ENCODE measurements at places on chromosomes 2 and 18.

- DNase-seq, result no peak
Observed at GRCh38 chr2:191831410-191831994, 15.4 kb downstream of the CAVIN2 start.

DNA sequence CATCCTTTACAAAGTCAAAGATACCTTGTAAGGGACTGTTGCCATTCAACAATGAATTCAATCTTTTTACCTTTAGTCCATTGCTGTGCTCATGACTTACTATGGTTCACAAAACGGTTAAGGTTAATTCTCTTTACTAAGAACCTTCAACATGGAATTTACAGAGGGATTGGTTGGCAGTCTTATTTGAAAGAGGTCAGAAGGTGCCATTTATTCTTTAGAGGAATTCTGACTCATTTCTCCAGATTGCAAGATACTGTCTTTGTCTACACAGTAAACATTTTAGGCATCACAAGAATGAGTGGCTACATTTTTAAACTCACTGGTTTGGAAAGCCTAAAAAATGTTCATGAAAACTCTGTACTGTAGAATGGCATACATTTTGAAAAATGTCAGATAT is 17.4 kb downstream of the KCNH7 start:
- no peak for DNase-seq

DNA sequence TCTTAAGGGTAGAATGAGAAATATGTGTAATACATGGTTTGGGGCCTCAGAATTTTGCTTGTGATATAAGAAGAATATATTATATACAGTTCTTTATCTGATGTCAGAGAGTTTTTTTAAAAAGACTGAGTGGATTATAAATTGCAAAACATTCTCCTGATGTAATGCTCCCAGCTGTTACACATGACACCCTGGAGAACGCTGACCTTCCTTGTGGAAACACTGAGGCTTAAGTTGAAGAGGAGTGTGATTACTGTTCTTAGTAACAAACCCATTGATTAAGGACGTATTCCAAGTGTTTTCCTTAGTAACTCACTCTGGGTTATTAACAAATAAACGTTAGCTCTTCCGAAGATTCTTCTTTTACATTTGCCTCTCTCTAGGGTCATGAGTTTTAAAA is 1069.3 kb upstream of the CNTNAP5 start:
- no peak for DNase-seq

GRCh38 chr2:127003070-127003800 is 103.7 kb downstream of the BIN1 start:
- no peak for DNase-seq

All from stimulated activated CD8-positive, alpha-beta memory T cell treated with anti-CD3 and anti-CD28 coated beads, Interleukin-15, amount 100 ng/mL, for 4 hours (primary cell).